ENCODE measurements at places on chromosomes 4 and X. TPM values are rescaled to one million over a fixed set of nuclear protein-coding genes. Genes with fewer than 3 reads are reported as not detected.

SPANXN3 gene
- not detected for total RNA-seq

SHOX gene
- total RNA-seq = not detected

NOX1 gene
- not detected for total RNA-seq

- peak; percentile 44 for DNase-seq
Observed at GRCh38 chrX:110145854-110146253, 142.9 kb downstream of the TMEM164 start.

DNA sequence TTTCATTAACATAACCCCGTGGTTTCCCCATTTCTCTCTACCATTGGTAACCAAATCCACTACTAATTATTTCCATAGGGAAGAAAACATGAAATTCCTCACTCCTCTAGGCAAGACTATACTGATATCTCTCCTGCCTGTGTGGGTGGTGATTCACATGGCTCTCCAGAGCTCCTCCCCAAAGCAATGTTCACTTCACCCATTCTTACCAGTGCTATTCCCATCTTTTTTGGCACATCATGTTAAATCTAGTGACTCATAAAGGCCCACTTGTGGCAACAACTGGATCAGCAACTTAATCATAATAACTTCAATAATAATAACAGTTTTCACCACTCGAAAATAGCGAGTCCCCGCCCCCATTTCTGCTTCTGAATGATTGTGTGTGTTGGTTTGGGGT is 6.1 kb upstream of the HCCS start:
- peak; percentile 54 for DNase-seq

POF1B gene
- total RNA-seq = not detected

DNA sequence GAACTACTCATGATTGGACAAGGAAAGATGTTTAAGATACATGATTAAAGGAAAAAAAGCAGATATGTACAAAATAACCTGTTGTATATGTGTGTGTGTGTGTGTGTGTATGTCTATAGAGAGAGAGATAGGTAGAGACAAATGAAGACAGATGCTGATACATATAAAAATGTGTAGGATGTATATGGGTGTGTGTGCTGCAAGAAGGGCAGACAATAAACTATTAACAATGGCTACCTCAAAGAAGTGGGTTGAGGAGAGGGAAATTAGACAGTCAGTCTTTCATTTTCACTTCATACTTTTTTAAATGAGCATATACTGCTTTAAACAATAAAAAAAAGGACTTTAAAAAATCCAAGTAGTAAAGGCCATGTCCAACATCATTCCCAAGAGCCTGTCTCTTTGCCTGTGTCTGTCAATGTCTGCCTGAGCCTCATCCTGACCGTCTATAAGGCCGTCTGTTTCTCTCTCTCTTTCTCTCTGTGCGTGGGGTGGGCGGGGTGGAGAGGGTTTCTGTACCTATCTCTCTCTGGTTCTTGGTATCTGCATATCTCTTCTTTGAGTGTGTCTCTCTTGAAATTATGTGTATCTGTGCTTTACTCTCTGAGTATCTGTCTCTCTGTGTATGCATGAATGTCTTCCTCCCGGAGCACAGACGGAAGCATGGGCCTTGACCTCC is 62.8 kb downstream of the LRBA start:
- DNase-seq = no peak

SUPT20HL1 gene
- total RNA-seq = not detected

DNA sequence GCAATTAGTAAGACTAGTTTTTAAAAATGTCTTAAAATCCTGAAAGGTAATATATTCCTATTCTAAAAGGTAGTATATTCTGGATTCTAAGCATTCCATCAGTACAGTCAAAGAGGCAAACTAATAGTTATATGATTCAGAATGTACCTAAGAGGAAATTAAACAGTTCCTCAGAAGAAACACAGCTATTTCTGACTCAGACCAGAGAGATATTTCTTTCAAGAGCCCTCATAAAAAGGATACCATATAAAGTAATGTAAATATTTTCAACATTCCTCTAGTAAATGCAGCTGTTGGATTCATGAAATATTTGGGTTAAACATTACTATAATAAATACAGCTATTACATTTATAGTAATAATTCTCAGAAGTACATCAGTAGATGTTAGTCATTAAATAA is 358.3 kb downstream of the MAGEB5 start:
- DNase-seq = peak; percentile 40

SEC24B gene
- 19.0 TPM for total RNA-seq

GRCh38 chr4:134634301-134634700 is 432.7 kb upstream of the PABPC4L start:
- DNase-seq = no peak

Data from IMR-90 (cell line).